ENCODE measurements at places on chromosomes 5 and 9.

DNA sequence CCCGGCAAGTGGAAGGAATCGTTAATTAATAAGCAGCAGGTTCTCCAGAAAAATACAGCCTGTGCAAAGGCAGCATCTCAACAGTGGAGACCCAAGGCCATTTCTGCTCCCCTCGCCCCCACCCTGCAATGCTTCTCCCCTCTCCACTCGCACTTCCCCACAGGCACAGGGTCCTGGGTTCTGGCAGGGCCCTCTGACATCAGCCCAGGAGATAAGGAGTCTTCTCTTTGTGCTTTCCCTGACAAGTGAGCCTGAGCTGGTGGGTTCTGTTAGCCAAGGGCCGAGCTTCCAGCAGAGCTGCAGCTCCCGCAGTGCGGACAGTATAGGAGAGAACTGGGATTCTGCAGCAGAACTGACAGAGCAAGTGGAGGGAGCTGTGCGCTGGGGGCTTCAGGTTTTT lies 257.5 kb downstream of the NSG2 start:
- no peak for DNase-seq

GRCh38 chr5:72355706-72356299 lies 35.6 kb downstream of the PTCD2 start:
- no peak for DNase-seq

DNA sequence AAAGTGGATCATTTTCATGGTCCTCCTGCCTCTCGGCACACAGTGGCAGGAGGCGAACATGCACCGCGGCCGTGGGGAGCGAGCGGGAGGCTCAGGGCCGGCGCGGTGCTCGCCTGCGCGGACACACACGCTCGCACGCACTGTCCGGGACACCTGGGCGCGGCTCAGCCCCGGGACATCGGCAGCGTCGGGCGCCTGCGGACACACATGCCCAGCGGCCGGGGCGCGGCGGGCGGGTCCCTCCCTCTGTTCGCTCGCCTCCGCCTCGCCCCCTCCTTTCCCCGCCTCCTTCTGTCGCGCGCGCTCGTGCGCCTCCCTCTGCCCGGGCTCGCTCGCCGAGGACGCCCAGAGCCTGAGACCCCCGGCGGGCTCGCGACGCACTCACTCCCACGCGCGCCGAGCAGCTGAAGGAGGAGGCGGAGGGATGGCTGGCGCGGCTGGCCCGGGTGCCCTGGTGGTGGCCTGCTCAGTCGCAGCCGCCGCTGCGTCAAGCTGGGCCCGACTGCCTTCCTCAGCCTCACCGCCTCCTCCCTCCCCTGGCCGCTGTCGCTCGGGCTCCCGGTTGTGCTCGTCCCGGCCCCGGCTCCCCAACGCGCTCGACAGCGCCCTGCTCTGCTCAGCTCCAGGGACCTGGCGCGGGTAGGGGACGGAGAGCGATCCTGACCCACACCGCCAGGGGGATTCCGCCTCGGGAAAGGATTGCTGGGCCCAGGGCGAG lies at the start of gene FRMD3:
Gene FRMD3, minus strand, starts transcription at position 230 of the 718 bp plus-strand sequence. Its CDS starts 170 bp downstream, at position 60.
- no peak for DNase-seq

DNA sequence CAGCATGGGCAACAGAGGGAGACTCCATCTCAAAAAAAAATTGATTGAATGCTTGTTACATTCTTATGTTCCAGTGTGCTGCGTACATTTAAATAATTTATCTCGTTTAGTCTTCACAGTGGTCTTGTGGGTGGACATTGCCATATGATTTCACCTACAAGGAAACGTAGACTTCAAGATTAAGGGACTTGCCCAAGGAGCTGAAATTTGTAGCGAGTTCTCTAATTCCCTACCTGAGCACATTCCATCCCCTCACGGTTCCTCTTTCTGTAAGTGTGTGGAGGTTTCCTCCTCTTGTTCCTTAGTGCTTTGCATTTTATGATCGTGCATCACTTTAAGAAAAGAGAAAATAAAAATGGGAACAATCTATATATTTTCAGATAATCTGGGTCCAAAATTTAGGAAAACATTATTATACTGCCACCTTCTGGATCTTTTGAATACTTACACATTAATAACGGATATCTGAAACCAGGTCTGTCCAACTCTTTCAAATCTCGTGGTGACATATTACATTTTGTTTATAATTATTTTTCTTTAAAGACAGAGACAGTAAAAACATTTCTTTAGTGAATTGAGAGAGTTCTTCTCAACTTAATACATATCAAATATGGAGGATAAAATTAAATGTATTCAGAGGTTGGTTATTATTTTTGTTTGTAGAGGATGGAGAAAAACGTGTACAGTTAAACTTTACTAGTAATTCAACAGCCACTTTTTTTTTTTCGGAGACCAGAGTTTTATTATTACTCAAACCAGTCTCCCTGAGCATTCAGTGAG lies 29.9 kb upstream of the C7 start:
- DNase-seq: peak; percentile 28

DNA sequence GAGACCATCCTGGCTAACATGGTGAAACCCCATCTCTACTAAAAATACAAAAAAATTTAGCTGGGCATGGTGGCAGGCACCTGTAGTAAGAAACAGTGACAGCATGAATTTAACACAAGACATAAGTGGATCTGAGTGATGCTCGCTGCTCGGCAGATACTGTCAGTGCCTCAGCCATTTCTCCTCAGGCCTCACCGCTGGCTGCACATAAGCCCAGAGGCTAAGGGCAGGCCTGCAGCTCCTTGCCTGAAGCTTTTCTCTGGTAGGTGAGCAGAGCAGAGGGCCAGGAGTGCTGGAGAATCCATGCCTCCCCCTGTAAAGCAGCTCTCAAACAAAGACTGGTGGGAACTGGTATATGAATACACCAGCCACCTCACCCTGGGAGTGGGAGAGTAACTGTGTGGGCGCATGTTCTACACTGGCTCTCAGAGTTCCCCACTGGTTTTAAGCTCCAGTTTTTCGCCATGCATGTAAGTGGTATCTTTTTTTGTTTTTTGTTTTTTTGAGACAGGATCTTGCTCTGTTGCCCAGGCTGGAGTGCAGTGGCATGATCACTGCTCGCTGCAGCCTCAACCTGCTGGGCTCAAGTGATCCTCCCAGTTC lies 10.3 kb upstream of the CD72 start:
- no peak for DNase-seq

GRCh38 chr5:16736158-16736995 lies 119.6 kb upstream of the RETREG1 start:
- DNase-seq: peak; percentile 98

DNA sequence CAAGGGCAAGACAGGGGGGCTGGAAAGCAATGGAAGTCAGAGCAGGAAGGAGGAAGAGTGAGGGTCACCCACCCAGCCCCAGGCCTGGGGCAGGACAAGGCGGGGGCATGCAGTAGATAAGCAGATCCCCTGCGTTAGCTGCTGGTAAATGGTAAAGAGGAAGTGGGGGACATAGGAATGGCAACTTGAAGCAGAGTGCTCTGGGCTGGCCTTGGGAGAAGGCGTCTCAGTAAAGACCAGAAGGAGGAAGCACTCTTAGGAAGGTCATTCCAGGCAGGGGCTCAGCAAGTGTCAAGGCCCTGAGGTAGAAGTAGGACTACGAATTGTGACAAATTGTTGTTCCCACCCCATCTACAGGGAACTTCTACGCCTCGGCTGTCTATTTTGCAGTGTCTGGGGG lies 15.1 kb downstream of the TCOF1 start:
- DNase-seq: no peak

GRCh38 chr5:170135796-170136490 lies 30.2 kb downstream of the FOXI1 start:
- DNase-seq: no peak

- no peak for DNase-seq
These were observed 25.7 kb downstream of the ZSWIM6 start for GRCh38 chr5:61357745-61358144.

- DNase-seq: no peak
These were observed 1272.0 kb upstream of the ACO1 start for GRCh38 chr9:31112491-31112890.
